ENCODE measurements at places on chromosomes 5 and 9.

GRCh38 chr9:131567910-131568309 is 22.6 kb downstream of the PRRT1B start:
- no peak for DNase-seq

GRCh38 chr5:61414806-61415205 is 82.7 kb downstream of the ZSWIM6 start:
- no peak for DNase-seq

GRCh38 chr9:132166599-132166998 is 4.7 kb downstream of the NTNG2 start:
- no peak for DNase-seq

DNA sequence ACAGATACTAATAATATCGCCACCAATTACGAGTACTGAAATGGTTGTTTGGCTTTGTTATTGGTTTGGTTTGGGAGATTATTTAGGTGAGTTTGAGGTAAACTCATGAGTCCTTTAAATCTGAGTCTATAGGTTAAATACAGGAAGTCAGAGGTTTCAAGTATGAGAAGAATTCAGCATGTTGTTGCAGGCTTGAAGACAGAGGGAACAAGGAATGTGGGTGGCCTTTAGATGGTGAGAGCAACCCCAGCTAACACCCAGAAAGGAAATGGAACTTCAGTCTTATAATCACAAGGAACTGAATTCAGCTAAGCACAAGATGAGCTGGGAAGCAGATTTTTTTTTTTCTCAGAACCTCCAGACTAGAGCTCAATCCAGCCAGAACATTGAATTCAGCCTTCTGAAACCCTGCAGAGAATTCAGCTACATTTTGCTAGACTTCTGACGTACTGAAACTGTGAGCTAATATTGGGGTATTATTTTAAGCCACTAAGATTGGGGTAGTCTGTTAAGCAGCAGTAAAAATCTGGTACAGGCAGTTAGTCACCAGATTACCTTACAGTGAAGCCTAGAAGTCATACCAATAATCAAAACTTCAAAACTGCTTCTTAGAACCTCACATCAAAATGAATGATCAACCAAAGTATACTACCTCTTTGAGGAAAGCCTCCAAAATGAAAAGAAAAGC is 216.0 kb upstream of the PUM3 start:
- no peak for DNase-seq
